ENCODE measurements at places on chromosomes 1 and 21.
A peak's percentile ranks its signal among the peaks of the same experiment; 100 is the strongest.

DNA sequence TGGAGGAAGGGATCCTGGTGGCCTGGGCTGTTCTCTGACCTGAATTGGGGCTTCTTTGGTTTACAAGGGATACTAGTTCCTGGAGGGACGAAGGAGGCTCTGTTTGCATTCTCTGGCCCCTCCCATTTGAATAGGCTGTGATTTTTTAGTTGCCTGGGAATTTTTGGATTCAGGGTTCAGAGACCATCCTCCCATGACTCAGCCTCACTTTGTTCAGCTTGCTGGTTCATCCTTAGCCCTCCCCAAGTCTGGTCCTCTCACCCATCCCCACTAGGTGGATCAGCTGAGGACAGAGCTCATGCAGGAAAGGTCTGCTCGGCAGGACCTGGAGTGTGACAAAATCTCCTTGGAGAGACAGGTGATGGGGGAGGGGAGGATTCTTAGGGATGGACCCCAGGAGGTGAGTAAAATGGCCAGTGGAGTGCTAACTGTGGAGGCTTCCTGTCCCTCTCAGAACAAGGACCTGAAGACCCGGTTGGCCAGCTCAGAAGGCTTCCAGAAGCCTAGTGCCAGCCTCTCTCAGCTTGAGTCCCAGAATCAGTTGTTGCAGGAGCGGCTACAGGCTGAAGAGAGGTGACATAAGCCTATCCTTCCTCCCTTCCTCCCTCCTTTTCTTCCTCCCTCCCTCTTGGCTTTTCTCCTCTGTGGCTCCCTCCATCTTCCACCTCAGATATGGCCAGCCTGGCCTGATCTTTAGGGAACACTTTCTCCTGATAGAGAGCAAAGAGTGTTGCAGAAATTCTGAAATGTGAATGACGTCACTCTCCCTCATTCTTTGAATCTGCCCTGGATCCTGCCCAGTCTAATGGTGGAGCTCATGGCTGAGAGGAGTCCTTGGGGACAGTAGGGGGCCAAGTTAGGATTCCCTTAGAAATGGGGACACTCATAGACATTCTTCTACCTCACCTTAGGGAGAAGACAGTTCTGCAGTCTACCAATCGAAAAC lies 4.5 kb upstream of the TUFT1 start:
- DNase-seq = no peak

- no peak for DNase-seq
These were observed 11.6 kb upstream of the TTC39A start for GRCh38 chr1:51341876-51342496.

GRCh38 chr1:223647249-223647648 lies 18.3 kb downstream of the CAPN8 start:
- no peak for DNase-seq

DNA sequence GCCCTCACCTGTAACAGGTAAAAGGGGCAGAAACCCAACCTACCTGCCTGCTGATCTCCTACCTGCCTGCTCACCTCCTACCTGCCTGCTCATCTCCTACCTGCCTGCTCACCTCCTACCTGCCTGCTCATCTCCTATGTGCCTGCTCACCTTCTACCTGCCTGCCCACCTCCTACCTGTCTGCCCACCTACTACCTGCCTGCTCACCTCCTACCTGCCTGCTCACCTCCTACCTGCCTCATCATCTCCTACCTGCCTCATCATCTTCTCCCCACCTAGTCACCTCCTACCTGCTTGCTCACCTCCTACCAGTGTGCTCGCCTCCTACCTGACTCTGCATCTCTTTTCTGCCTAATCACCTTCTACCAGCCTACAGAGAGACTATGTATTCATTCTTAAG lies 452.9 kb downstream of the MATN1 start:
- DNase-seq = no peak

DNA sequence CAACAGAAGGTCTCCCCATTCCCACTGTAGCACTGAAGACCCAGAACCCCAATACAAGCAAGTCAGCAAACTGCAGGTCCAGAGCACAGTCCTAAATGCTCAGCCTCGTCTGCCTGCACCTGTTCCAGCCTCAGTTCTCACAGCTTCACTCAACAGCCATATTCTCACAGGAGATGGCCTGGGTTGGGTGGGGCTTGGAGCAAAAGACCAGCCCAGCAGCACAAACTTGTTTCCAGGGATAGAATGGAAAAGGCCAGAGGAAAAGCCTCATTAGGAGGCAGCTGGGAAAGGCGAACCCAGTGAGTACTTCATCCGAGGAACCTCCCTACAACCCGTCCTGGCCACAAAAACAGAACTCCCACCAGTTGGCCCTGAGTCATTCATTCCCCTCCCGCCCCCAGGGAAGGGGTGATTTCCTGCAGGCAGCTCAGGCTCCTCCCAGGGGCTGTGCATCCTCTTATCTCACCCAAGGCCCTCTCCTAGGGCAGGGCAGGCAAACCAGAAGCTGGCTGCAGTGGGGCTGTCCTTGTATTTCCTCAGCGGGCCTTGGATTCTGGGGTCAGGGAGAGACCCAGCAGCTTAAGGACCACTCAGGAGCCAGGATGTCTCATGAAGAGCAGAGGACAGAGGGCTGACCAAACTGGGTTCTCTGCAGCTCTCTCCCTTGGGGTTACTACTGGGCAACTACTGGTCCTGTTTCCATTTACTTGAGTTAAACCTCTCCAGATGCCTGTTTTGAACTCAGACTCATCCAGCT lies 7.4 kb upstream of the MPL start:
- DNase-seq = no peak

DNA sequence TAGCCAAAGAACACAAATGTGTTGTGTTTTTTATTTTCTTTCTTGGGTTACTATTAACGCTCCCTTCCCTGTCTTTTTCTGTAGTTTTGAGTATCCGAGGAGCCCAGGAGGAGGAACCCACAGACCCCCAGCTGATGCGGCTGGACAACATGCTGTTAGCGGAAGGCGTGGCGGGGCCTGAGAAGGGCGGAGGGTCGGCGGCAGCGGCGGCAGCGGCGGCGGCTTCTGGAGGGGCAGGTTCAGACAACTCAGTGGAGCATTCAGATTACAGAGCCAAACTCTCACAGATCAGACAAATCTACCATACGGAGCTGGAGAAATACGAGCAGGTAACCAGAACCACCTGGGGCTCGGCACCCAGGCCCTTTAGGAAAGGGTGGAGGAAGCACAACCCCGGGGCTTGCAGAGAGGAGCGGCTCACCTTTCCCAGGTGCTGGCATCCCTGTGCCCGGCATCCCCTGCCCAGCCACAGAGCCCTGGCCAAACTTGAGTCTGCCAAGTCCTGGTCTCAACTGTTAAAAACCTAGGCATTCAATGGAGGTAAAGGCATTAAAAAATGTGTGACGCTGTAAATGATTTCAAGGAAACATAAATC lies 233.5 kb downstream of the PBX1 start:
- DNase-seq = no peak

- no peak for DNase-seq
These were observed at the start of gene SEMA4A for GRCh38 chr1:156153362-156153761. Gene SEMA4A (plus strand): TSS chr1:156153585. CDS start chr1:156154579, 994 bp downstream.

DNA sequence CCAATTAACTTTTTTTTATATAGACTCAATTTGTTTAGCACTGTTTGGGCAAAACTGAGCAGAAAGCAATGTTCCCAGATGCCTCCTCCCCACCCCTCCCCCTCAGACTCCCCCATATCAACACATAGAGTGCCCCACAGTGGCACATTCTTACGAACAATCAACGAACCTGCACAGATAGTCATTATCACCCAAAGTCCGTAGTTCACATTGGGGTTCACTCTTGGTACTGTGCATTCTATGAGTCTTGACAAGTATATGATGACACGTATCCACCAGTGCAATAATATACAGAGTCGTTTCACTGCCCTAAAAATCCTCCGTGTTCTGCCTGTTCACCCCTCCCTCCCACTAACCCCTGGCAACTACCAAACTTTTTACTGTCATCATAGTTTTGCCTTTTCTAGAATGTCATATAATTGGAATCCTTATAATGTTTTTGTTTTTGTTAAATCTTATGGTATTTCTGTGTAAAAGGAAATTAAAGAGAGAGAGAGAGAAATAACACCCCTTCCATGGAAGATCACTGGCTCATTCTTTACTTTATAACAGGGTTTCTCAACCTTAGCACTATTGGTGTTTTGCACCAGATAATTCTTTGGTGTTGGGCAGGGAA lies 37.2 kb upstream of the HNRNPU start:
- DNase-seq = no peak

GRCh38 chr1:6272868-6273267 lies 12.0 kb upstream of the GPR153 start:
- DNase-seq = no peak

GRCh38 chr1:10514490-10515235 lies 39.9 kb downstream of the PEX14 start:
- peak; percentile 57 for DNase-seq

DNA sequence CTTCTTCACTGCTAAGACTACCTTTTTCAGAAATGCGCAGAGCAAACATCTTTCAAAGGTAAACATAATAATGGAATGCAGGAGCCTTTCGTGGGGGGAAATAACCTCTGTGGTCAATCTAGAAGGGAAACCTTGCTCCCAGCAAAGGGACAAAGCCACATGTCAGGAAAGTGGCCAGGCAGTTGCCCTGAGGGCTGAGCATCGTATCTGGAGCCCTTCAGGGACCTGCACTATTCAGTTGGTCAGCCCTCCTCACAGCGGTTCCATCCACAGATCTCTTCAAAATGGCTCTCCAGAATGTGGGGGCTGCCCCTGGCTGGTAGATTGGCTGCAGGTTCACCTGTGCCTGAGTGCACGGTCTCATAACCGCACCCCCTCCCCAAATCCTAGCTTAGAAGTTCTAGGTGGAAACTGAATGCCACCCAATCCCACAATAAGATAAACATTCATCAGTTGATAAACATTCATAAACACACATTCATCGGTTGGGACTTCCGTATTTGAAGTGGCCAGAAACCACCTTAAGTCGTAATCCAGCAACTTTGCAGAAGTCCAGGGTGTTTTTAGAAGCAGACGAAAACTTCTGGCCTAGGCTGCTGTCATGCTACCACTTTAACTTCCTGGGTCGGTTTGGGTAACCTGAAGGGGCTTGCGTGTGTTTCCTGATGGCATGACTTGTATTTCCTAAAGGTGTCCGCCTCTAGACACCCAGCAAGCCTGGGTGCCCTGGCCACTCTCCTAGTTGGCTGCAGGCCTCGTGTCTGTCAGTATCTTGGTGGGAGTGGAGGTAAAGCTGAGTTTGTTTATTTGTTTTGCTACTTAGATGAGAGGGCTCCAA lies 50.5 kb downstream of the RASSF5 start:
- DNase-seq = no peak

DNA sequence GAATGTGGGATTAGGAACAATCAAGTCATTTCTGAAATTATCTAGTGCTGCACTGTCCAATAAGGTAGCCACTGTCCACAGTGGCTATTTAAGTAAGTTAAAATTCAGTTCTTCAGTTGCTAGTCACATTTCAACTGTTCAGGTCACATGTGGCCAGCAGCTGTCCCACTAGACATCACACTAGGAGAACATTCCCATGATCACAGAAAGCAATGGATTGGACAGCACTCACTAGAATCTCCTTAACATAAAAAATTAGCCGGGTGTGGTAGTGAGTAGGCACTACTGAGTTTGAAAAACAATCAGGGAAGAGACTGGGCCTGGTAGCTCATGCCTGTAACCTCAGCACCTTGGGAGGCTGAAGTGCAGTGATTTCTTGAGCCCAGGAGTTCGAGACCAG lies 33.6 kb downstream of the NUP133 start:
- DNase-seq = no peak

GRCh38 chr1:18417316-18418269 lies 63.1 kb upstream of the KLHDC7A start:
- no peak for DNase-seq

- DNase-seq = no peak
These were observed 178.1 kb downstream of the PLA2G4A start for GRCh38 chr1:187006896-187007295.

DNA sequence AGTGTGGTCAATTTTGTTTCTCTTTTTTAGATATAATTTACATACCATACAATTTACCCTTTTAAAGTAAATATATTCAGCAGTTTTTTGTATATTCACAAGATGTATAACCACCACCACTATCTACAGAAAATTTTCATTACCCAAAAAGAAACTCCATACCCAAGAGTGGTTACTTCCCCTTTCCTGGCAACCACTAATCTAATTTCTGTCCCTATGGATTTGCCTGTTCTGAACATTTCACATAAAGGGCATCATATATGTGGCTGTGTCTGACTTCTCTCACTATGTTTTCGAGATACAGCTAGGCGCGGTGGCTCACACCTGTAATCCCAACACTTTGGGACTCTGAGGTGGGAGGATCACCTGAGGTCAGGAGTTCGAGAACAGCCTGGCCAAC lies 13.6 kb downstream of the PACC1 start:
- no peak for DNase-seq

DNA sequence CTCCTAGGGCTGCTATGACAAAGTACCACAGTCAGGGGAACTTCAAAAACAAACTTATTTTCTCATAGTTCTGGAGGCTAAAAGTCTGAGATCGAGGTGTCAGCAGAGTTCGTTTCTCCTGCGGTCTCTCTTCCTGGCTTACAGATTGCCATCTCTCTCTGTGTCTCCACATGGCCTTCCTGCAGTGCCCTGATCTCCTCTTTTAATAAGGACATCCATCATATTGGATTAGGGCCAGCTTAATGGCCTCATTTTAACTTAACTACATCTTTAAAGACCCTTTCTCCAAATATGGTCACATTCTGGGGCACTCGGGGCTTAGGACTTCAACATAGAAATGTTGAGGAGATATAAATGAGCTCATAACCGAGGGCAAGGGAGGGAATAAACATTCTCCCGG lies 12.2 kb downstream of the C1orf74 start:
- DNase-seq = no peak

GRCh38 chr1:64133036-64133435 lies 70.4 kb upstream of the UBE2U start:
- no peak for DNase-seq

DNA sequence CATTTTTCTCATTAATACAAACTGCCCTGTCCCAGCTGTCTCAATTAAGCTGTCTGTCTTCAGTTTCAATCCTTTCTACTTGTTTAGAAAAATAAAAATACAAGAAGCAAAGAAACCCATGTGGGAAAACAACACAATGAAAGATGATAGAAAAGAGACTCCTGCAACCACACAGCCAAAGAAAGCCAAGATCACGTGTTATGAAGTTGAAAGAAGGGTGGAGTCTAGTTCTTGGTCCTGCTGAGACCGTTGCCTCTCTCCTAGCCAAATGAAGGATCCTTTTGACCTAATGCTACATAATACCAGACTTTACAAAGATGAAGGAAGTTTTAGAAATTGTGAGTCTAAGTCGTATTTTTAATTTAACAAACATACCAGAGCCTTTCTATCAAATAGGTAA lies 218.8 kb upstream of the RRP15 start:
- DNase-seq = no peak

DNA sequence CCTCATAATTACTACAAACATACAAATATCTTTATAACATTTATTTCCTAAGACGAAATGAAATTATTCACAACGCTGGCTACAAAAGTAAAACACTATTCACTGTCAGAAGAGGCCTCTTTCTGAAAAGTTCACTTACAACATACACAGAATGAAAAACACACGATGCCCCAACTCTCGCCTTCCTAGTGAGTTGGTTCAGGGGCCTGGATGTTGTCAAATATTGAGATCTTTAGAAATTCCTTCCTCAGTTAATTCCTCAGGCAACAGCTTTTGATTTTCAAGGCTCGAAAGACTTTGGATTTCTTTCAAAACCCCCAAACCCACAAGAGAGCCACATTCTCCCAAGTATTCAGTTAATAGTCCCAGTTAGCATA lies 14.2 kb upstream of the KCNE1 start:
- DNase-seq = no peak

GRCh38 chr1:99737016-99737415 lies 29.4 kb downstream of the FRRS1 start:
- no peak for DNase-seq

Data from NCI-H1092 (cell line).